ENCODE measurements at places on chromosomes 3 and 15. TPM values are rescaled to one million over a fixed set of nuclear protein-coding genes. Genes with fewer than 3 reads are reported as not detected.

DNA sequence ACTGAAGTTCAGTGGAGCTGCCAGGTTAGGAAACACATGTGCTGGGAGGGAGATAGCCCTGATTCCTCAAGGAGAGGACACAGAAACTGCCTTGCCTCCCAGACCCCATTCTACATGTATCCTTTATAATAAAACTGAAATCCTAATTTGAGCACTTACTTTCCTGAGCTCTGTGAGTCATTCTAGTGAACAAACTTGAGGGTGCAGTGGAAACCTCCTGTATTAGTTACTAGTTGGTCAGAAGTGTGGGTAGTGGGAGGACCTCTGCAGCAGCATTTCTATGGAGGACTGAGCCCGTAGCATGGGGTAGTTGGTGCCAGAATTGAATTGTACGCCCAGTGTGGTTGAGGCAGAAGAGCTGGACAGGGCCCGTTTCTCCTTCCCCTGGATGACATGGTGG, 23.9 kb downstream of the ATP1B3 start:
- DNase-seq: no peak

DNA sequence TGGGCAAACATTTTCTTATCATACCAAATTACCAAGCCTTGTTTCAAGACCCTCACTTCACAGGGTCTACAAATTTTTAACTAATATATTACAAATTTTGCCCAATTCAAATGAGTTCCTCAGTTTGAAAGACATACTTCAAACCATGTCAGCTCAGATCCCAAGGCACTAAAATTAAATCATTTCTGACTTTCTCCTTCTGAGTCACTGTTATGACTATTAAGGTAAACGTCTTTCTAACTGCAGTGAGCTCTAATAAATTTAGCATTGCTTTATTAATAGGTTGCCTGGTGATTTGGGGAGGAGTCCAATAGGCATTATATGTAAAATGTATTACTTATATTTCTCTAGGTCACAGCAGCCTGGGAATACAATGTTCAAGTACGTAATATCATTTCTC, 158.2 kb upstream of the ARHGEF26 start:
- DNase-seq: peak; percentile 68

DNA sequence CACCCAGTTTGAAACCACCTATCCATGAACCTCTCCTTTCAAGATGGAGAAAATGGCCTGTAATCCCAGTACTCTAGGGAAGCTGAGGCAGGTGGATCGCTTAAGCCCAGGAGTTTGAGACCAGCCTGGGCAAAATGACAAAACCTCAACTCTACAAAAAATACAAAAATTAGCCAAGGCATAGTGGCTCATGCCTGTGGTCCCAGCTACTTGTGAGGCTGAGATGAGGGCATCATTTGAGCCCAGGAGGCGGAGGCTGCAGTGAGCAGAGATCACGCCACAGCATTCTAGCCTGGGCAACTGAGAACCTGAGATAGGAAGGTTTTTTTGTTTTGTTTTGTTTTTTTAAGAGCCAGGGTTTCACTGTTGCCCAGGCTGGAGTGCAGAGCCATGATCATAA, 5.4 kb downstream of the TKT start:
- no peak for DNase-seq

DNA sequence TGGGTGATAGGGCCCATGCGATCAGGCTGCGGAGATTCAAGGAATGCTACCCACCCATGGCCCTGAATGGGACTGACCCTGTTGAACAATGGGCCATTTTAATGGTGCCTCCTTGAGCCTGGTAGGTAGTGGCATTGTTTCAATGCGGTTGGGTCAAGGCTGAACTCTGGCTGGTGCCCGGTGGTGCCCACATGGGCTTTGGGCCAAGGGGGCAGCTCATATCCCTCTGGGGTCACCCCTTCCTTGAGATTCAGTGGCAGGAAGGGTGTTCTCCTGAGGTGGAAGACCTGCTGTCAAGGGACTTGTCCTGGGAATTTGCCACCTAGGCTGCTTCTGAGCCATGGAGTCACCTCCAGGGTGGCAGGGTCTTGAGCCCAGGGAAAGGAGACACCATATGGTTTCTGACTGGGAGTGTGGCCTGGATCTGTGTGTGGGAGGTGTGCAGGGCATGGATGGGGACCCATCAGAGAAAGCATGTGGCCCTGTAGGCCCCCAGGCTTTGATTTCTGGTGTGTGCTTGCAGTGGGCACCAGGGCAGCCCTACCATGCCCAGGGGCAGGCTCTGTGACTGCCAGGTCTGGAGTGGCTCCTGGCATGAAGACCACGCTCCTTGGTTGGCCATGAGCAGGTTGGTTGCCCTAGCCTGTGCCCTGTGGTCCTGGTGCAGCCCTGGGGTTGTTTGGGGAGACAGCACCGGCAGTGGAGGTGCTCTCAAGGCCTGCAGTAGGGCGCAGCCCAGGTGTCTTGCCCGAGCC, 199.9 kb downstream of the UBE3A start:
- DNase-seq: no peak

DNA sequence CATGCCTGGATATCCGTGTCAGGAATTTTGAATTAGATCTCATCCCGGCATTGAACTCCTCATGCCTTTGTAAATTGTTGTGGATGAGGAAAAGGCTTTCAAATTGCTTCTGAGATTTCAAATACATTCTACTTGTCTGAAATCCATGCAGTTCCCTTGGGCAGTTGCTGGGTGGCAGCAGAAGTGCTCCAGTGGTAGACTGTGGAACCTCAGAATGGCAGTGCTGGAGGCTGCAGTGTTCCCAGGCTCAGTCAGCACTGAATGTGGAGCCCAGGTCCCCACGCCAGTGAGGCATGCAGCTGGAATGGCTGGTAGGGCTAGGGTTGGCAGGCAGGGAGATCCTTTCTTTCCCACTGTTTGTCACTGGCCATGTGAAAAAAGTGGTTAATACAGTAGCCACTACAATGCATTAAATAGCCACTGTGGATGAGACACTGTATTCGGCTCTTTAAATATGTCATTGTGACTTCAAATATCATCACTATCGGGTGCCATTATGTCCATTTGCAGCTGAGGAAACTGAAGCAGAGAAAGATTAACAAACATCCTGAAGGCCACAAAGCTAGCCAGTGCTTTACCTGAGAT, 98.6 kb downstream of the TPRG1 start:
- peak; percentile 94 for DNase-seq

The AQP9 gene
- not detected for total RNA-seq

DNA sequence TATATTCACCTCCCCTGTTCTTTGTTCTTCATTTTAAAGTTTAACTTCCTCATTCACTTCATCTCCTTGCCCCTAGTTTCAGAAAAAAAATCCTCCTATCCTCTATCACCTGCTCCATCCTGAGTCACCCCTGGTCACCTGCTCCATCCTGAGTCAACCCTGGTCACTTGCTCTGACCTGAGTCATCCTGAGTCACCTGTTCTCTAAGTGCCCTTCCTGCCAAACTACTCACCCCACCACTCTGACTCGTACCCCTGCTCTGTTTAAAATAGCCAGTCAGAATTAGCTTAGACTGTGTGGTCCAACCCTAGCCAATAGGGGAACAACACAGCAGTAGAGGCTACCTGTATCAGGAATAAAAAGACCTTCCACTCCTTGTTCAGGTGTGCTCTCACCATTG, 716.9 kb downstream of the ZBBX start:
- peak; percentile 82 for DNase-seq

The FEZF2 gene
- total RNA-seq: not detected
